ENCODE measurements at places on chromosomes 16 and 17.

GRCh38 chr16:66881014-66881417, 701 bp downstream of the PDP2 start:
- no peak for DNase-seq

DNA sequence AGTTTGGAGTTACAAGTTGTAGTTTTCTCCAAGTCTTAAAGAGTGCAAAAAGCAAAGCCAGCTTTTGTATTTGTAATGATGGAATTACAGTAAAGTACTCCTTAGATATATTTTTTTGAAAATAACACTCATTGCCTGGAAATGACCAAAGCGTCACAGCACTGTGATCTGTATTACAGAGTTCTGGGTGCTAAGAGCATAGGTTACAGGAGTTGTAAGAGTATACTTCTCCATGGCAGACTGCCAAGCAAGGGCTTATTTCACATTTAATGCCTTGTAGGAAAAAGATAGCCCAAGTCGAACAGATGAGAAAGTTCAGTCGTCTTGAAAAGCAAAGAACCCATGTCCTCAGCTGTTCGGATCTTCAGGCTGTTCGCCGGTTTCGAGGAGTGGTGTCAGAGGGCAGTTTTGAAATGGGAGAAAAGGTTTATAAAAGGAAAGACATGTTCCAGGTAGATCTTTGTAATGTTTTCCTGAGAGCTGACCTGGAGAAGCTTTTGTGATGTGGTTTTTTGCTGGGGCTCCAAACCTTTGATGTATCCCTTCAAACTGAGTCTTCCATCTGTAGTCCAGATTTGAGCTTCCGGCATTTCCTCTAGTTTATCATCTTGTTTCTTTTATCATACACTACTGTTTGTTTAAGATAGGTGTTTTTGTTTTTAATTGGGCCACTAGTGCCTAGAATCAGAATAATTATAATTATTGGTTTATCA, 41.3 kb downstream of the ERCC4 start:
- no peak for DNase-seq

DNA sequence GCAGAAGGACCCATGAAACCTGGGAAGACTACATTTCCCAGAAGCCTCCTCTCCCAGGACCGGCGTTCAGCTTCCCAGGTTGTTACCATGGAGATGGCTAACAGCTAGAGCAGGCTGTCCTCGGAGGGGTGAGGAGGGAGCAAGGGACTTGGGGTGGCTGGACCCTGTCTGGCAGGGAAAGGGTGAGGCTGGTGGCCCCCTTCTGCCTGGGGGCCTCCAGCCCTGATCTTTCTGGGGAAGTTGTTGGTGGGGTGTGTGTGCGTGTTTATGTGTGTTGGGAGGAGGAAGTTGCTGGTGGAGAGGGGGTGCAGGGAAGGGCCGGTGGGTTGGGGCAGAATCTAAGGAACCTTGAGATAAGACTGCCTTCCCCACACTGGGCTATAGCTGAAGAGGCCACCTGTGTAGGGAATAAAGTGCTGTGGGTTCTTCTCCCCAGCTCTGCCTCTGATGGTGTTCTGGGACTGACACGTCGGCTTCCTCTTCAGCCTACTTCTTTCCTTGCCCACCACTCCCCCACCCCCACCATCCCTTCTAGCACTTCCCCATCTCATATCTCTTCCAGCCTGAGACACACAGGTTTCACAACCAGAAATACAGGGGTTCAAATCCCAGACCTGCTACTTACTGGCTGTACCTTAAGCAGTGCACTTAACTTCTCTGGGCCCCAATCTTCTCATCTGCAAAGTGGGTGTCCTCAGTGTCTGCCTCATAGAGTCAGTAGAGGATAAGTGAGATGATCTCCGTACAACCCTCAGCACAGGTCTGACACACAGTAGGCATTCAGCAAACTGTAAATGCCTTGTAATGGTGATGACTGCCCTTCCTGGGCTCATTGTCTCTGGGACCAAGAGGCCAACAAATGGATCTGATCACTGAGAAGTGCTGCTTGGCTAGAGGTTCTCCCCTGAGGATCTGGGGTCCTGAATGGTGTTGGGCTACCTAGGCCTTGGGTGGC, at the start of gene DRC7:
DRC7 (plus strand) TSS at position 82 of the 955 bp plus-strand sequence. CDS start 3,144 bp downstream, outside the sequence.
- peak; percentile 33 for DNase-seq

DNA sequence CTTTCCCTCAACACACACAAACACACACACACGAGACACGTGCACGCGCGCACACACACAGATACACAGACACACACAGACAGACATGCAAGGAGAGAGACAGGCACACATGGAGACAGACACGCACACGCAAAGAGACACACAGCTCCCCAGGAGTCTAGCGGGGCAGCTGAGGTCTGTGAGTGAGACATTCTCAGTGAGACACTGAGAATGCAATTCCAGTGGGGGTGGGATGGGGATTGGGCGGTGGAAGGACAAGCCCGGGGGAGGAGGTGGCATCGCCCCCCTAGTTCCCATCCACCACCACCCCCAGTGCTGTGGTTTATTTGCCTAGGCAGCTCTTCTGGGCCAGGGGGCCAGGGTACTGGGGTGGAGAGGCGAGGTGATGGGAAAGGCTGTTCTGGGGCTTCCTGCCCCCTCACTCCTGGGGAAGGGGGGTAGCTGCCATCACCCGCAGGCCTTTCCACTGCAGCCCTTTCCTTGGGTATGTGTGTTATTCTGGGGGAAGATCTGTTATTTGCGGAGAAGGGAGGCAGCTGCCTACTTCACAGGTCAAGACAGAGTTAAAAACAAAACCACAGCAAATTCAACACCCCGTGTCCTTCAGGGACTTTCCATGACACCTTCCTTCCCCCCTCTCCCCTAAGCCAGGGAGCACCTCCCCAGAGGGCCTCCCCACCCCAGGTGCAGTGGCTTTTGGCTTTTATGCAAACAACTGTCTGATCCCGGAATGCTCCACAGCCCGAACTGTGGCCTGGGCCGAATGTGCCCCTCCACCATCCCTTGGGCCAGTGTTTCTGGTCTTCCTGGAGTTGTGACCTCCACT, 18.0 kb downstream of the GRB7 start:
- DNase-seq, result peak; percentile 52

DNA sequence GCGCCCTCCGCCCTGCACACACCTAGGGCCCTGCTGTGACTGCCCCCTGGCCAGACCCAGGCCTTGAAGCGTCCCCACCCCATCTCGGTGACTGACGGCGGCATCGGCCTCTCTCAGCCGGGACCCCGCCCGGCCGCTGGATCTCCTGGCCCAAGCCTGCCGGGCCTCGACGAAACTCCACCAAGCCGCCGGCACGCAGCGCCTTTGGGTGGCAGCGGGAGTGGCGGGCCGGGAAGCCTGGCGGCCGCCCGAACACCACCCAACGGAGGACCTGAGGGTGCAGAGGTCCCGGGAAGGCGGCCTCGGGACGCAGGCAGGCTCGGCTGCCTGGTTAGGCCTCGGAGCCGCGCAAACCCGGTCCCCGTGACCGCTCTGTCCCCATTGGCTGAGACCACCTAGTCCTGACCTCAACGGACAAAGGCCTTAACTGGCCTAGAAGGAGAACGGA, 12.0 kb upstream of the TMEM97 start:
- no peak for DNase-seq

GRCh38 chr16:70712942-70713341, 27.1 kb upstream of the MTSS2 start:
- DNase-seq, result no peak
